ENCODE measurements at places on chromosomes 12 and 14. TPM values are rescaled to one million over a fixed set of nuclear protein-coding genes. Genes with fewer than 3 reads are reported as not detected.

Gene EPYC
- not detected for total RNA-seq

DNA sequence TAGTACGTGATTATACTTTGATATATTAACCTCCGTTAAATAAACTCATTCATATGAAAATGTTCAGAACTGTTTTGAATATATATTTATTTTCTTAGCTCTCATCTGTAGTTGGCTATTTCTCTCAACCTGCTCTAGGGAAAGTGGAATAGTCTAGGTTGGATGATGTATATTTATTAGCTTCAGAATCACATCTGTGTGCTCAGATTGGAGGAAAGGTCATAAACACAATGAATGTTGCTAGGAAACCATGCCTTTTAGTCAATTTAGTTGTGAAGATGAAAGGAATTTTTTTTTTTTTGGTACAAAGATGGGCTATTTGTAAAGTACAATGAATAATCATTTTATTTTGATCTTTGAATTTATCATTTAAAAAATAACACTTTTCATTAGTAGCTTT lies 439.1 kb downstream of the FOXG1 start:
- no peak for DNase-seq

DNA sequence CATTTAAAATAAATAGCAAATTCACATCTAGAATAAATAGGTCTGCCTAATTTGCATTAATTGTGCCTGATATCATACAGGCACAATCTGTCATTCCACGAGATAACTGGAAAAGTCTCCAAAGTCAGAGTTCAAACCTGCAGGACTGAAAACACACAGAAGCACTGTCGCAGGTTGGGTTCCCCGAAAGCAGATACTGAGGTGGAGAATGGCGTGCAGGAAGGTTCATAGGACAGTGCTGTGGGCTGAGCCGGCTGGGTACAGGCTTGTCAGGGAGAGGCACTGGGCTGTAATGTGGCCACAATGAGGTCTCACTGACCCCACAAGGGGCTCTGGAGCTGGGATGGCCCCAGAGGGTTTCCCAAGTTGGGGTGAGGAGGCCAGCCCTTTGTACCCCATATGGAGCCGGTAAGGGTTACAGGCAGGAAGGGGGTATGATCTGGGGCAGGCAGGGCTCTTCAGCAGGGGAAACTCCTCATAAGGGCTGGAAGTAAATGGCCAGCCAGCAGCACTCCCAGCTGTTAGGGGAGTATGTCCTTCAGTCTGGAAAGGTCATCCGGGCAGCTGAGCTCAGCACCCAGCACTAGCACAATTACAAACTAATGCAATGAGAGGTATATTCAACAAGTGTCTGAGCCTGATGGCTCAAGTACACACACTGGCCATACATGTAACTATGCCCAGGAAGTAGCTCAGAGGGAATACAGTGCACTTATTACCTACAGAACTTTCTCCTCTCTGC lies 68.5 kb downstream of the NT5DC3 start:
- DNase-seq, result no peak

Gene PTPRB
- total RNA-seq, result 34.6 TPM

Gene OR6C2
- total RNA-seq, result not detected

Gene TDP1
- 2.8 TPM for total RNA-seq

Gene FGF23
- not detected for total RNA-seq

Gene VWF
- 238 TPM for total RNA-seq

DNA sequence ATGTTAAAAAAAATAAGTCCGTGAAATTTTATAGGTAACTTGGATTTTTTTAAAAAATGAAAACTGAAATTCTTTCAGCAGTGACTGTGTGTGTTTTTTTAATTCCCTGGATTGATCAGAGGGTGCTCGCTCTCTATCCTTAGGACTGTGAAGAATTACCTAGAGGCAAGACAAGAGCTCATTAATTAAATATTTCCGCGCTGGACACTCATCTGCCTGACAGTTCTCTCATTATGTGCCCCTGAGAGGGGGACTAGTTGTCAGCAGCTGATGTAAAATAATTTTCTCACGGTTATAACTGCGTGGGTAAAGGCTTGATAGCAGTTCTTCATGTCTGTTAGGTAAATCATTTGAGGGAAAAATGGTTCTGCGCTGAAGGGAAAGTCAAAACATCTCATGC lies 101.3 kb downstream of the PTCSC3 start:
- DNase-seq, result no peak

Gene DIP2B
- 10.1 TPM for total RNA-seq

DNA sequence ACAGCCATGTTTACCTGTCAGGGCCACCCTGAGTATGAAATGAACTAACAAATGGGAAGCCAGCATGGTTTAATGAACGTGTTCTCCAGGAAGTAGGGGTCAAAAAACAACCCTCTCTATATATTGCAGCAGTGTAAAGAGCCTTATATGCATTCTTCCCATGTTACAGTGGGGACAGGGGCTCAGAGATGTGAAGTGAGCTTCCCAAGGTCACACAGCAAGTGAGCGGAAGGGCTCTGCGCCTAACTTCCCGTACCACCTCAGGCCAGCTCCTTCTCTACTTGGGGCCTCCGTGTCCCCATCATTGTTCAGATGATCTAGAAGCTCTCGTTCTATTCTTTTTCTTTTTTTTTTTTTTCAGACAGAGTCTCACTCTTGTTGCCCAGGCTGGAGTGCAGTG lies 105.1 kb upstream of the MAP1LC3B2 start:
- no peak for DNase-seq

Gene ITGB7
- total RNA-seq, result 0.97 TPM

GRCh38 chr14:71399057-71399487 lies 491.8 kb downstream of the PCNX1 start:
- DNase-seq, result no peak

Gene LRFN5
- total RNA-seq, result 1.2 TPM

DNA sequence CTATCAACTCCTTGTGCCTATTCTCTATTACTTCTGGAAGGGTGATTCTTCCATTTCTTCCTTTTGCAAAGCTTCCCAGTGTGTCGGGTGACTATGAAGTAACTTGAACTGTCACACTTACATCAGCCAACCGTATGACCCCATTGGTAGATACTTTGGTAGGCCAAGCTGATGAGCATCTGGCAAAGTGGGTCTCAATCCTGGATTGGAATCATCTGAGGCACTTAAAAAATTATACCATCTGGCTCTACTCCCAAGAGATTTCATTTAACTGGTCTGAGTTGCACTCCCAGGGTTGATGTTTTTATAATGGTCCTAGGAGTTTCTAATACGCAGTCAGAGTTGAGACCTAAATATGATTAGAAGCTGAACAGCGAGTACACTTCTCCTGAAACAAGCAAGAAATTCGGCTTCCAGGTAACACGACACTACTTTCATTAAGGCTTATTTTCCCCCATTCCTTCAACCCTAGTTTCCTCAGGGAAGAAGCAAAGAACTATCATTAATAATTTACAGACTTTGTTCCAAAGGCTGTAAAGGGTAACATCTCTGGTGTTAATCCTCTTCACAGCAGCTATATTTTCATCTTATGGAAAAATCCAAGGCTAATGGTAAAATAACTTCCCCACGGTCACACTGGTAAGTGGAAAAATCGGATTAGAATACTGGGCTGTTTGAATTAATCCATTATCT lies 76.8 kb downstream of the PDE6H start:
- no peak for DNase-seq

- DNase-seq, result no peak
Observed at GRCh38 chr14:78227248-78228077, 57.3 kb downstream of the NRXN3 start.

DNA sequence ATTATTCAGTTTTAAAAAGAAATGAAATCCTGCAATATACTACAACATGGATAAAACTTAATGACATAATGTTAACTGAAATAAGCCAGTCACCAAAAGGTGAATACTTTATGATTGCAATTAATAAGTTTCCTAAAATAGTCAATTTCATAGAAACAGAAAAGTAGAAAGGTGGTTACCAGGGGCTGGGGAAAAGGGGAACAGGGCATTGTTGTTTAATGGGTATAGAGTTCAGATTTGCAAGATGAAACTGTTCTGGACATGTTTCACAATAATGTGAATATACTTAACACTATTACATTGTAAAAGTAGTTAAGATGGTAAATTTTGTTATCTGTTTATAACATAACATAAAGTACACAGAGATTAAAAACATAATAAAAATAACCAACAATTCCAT lies 550.9 kb downstream of the CCER1 start:
- DNase-seq, result no peak

Gene MED6
- 17.7 TPM for total RNA-seq

Gene TMBIM4
- total RNA-seq, result 60.8 TPM

Gene C12orf42
- 0.22 TPM for total RNA-seq

DNA sequence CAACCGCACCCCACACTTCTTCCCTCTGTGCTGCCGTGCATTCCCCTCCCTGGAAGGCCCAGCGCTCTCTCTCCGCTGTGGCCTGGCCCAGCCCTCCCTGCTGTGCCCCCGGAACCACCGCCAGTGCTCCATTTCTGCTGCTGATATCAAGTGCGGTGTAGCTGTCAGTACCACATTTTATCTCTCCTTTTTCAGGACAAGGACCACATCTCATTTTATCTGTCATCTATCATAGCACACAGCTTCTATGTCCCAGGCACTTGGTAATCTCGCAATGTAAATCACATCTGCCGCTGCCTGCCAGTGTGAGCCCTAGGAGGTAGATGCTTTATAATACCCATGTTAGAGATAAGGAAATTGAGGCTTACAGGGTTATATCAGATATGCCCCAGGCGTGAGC lies 18.3 kb downstream of the IL31 start:
- no peak for DNase-seq

DNA sequence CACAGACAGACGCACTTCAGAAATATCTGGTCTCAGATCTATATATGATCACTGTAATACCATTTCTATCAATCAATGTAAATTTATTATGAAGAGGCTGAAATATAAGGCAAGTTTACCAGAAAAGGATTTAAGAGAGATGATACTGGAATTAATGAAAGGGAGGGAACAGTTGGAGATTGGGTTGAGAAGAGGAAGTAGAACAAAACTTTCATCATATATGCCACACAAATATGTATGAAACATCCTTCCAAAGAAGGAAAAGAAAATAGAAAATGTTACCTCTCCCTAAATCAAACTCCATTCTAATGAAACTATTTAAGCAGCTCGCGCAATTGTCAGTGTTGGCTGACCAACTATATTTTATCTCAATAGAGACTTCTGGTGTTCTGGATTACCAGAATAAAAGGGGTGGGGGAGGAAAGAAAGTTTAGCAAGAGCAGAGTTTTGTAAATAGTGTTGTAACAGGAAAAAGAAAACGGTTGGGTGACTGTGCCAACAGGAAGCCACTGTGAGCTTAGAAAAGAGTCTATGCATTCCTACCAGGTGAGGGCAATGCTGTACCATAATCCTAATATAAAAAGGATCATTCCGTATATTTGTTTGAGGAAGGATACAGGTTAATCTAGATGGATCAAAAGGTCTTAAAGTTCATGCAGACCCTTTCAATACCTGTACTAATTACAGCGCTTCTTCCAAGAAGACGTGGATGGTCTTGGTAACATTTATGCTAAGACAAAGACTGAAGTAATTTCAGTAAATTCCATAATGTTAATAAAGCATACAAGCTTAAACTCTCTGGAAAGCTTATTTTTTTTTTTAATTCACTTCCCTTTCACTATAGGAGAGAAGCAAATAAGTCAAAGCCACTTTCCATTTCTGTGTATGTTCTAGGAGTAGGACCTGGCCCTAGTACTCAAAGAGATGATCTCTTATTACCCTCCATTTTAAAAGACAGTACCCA lies 14.5 kb upstream of the LLPH start:
- no peak for DNase-seq

GRCh38 chr14:21494902-21495762 lies 16.0 kb downstream of the METTL3 start:
- no peak for DNase-seq

All from Right ventricle myocardium superior (tissue), 1 donor.